ENCODE measurements at places on chromosomes 12 and 14. TPM values are rescaled to one million over a fixed set of nuclear protein-coding genes. Genes with fewer than 3 reads are reported as not detected.

The CLEC2D gene
- total RNA-seq = 371 TPM

The FLRT2 gene
- total RNA-seq = not detected

The PKP2 gene
- total RNA-seq = not detected

The PLBD1 gene
- total RNA-seq = not detected

The GPR162 gene
- total RNA-seq = 0.29 TPM

Measured in activated T-helper 1 cell treated with anti-CD3 and anti-CD28 coated beads, Interleukin-12 subunit alpha, Interleukin-12 subunit beta, Interleukin-2, Interleukin-4 antibody, amounts not matched to agents 30 ng/mL and 10 ng/mL and 1 ng/mL, durations not matched to agents 14 hours and 24 hours and 36 hours (primary cell).